ENCODE measurements at places on chromosomes 6 and 20.
A peak's percentile ranks its signal among the peaks of the same experiment; 100 is the strongest.

DNA sequence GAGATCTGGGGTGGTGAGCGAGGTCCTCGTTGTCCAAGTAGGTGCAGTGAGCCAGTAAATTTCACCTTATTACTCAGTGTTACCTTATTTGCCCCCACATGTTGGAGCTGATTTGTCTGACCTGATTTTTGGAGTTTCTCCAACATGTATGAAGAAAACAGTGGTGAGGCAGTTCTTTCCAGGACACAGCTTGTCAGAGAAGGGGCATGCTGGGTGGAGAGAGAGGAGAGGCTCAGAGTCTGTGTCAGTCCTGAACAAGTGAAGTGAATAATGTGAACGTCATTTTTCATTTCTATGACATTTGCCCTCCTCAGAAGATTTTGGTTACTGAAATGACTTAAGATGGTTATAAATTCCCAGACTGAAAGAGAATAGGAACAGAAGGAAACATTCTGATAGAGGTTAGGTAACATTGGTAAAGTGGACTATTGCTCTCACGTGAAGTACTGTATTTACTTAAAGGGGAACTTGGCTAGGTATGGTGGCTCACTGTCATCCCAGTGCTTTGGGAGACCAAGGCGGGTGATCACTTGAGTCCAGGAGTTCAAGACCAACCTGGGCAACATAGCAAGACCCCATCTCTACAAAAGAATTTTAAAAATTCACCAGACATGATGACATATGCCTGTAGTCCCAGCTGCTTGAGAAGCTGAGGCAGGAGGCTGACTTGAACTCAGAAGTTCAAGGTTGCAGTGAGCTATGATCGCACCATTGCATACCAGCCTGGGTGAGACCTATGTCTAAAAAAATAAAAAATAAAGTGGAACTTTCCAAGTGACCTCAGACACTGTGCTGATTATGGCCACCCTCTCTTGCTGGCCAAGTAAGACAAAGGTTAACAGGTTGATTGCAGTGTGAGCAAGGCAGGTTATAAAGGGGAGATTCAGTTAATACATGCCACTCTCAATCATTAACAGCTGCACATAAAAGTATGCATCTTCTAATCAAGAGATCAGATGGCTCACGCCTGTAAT, 184.3 kb downstream of the EDN1 start:
- DNase-seq, result no peak

GRCh38 chr6:159919011-159919511, 28.3 kb downstream of the MAS1 start:
- no peak for DNase-seq

GRCh38 chr20:2755451-2756055, 44.9 kb downstream of the CPXM1 start:
- no peak for DNase-seq

DNA sequence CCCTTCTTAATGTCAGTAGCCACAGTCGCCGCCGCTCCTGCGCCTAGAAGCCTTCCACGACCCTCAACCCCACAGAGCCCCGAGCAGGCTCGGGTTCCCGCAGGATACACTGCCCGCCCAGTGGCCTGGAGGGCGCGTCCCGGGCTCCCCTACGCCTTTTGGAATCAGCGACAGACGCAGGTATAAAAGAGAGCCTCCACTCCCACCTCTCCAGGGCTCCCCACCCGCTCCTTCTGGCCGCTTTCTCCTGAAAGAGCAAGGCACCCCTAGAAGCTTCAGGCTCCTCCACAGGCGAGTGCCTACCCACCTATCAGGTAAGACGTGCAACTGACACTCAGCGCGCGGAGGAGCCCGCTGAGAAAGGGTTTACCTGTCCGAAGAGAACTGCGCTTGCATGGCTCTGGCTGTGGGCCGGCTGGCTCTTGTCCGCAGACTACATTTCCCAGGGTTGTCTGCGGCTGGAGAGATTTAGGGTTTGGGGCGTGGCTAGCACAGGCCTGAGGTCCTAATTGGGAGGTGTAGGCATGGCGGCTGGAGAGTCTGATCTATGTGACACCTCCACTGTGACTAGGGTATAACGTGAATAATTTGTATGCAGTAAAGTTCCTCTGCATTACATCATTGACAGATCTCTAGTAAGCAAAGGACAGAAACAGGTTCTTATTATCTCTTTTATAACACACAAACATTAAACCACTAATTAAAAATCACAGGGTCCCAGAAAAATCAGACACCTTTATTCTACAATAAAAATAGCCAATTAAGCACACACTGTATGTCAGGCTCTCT, 13.5 kb upstream of the ZNF391 start:
- DNase-seq, result peak; percentile 40

- no peak for DNase-seq
These were observed 89.1 kb upstream of the PHACTR3 start for GRCh38 chr20:59515013-59515905.

DNA sequence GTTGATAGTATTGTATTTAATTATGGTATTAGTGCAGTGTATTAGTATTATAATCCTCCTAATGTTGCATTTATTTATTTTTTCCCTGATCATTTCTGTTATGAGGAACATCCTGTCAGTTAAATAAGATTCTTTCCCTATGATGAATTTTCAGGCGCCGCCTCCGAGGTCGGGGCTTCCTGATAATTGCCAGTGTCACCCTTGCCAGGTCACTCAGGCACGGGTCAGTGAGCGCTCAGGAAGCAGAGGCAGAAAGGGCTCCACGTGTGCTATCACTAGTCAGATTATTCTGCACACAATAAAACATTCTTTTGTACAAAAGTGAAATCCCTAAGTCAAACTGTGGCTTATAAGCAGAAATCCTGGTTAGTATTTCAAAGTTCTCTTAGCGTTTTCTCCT, 64.8 kb downstream of the TSHZ2 start:
- no peak for DNase-seq

GRCh38 chr20:40695214-40695613, 6.2 kb upstream of the MAFB start:
- no peak for DNase-seq

- DNase-seq, result no peak
These were observed 44.0 kb downstream of the PANK2 start for GRCh38 chr20:3933218-3933617.

GRCh38 chr6:142863981-142864380, 81.0 kb downstream of the HIVEP2 start:
- no peak for DNase-seq

DNA sequence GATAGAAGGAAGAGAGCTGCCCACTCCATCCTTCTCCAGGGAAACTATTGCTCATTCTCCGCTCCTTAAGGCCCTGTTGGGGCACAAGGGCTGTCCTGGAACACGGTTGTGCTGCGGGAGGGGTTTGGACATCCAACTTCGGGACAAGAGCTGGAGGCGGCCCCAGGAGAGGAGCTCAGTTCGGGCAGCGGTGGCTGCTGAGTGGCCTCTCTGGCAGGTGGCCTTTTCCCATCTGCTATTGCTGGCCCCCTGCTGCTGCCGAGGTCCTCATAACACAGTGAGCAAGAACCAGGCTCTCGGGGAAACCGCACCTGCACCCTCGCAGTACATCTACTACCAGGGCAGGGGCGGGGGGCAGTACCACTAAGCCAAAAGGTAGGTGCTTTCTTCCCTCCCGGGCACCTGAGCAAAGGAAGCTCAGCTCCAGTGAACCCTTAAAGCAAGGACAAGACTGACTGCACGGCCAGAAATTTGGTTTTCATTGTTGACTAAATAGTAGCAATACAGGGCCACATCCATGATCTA, 63.7 kb downstream of the PSMG4 start:
- no peak for DNase-seq

GRCh38 chr20:62678553-62678952, 30.1 kb upstream of the NTSR1 start:
- DNase-seq, result no peak

DNA sequence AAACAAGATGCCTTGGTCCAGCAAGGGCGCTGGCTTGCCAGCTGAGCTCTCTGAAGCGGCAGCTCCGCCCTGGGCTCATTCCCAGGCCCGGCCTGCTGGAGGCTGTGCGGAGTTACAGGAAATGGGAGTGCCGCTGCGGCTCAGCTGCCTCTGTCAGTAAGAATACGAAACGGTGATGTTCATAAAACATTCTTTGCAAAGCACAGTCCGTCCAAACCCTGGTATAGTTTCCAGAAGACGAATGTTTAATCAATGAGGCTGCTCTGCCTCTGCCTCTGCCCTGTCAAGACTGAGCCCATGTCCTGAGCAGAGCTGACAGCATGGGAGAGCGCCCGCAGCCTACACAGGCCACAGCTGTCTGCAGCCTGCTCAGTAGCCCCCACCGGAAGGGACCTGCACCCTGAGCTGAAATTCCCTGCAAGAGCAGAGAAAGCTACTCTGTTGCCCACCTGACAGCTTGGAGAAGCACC, 153.3 kb upstream of the SNX9 start:
- no peak for DNase-seq

DNA sequence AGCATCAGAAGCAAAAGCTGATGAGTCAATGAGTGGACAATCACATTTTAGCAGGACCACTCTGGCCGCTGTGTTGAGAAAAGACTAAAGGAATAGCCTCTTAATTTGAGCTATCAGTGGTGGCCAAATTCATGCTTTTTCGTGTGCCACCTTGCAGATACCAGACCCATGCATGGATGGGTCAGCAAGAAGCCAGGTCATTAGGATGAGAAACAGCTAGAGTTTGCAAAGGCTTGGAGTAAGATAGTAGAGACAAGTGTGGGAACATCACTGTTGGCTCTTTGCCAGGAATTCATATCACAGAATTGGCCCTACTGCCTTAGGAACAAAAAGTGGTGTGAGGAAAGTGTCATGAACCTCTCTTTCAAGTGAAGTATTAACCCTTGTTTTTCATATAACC, 25.5 kb downstream of the MRAP2 start:
- DNase-seq, result no peak

DNA sequence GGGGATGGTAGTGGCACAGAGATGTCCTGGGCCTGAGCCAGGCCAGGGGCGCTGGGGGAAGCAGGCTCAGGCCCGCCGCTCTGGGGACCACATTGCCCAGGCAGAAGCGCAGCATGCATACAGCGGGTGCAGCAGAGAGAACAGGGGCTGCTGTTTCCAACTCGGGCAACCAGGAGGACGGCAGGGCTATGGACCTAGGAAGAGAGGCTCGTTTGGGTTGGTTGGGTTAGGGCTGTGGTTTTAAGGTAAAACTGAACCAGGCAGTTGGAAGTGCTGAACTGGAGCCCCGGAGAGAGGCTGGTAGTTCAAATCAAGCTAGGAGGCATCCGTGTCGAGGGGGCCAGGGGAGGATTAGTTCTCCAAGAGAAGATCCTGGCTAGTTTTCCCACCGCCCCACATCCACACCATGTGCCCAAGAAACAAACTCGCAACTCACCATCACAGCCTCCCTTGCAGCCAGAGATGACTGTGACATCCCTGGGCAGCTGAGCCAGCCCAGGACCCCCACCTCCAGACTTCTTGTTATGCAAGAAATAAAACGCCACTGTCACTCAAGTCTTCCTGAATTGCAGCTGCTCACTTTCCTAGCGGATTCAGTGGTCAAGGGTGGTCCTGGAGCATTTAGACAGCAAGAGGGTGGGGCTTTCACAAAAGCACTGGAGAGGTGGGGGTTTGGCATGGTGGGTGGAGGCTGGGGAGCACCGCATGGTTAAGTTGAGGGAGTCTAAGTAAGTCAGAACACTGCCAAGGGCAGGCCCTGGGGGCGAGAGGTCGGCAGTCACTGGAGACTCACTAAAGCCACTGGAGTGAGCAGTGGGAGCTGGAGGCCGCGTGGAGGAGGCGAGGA, 161.2 kb downstream of the GRM4 start:
- no peak for DNase-seq

DNA sequence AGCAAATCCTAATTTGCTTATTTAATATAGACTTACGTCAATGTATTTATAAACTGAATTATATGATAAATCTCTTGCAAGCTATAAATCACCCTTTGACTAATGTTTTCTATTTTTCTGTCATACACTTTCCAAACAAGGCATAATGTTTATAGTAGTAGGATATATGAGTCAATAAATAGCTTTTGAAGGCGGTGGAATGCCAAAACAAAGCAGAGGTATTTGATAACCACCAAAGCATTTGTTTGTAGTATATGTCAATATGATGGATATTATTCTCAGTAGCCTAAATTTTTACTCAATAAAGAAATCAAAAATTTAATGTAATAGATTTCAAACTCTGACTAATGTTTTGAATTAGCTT, 1354.6 kb downstream of the HACE1 start:
- DNase-seq, result no peak

GRCh38 chr20:5127204-5127858, 523 bp downstream of the CDS2 start:
- peak; percentile 60 for DNase-seq

GRCh38 chr6:46772762-46773161, 20.4 kb upstream of the MEP1A start:
- DNase-seq, result no peak

- no peak for DNase-seq
These were observed 395.0 kb upstream of the RUNX2 start for GRCh38 chr6:44933108-44933507.

GRCh38 chr6:14094721-14095120, 22.9 kb upstream of the CD83 start:
- no peak for DNase-seq

GRCh38 chr6:113595911-113596376, 261.2 kb upstream of the MARCKS start:
- DNase-seq, result no peak

DNA sequence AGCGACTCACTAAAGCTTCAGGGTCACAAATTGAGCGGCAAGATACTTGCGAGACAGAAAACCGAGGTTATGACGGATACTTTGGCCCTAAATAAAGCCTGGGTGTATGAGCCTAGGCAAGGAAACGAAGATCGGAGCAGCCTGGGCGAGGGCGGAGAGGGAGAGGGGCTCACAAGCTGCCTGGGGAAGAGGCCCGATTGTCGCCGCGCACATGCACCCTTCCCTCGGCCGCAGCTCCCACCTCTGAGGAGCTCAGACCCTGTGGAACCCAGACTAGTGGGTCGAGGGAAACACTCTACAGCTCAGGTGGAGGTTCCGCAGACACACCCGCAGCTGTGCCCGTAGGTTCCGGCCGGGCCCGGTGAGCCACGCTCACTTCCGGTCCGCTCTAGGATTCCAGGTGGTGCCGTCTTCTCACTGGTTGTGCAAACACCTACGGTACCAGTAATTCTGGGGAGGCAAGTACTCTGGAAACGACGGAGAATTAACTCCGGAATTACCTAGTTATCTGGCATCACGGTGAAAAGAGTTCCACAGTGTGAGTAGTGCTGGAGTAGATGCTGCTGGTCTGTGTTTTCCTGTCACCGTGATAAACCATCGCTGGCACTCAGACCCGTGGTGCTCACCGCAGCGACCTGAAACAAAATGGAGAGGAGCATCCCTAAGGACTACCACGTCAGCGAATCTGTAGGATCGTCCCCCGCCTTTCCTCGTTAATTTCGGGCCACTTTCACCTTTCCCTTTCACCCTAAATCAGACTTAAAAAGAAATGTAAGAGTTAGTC, 61.5 kb downstream of the GPX5 start:
- DNase-seq, result no peak

- DNase-seq, result no peak
These were observed 35.8 kb upstream of the FAM83D start for GRCh38 chr20:38890497-38890818.

GRCh38 chr20:46027245-46027853, 1.7 kb upstream of the SLC12A5 start:
- DNase-seq, result no peak

GRCh38 chr6:111740506-111740905, 132.7 kb downstream of the FYN start:
- DNase-seq, result no peak
